ENCODE measurements at places on chromosomes 6 and 20. TPM values are rescaled to one million over a fixed set of nuclear protein-coding genes. Genes with fewer than 3 reads are reported as not detected.
A peak's percentile ranks its signal among the peaks of the same experiment; 100 is the strongest.

- no peak overlapping the region for H3K4me3 ChIP-seq
- H3K27me3 ChIP-seq = no peaks in the 10 kb centered on the region
- DNase-seq = no peak
- no peaks in the 10 kb centered on the region for H3K4me1 ChIP-seq
- H3K27ac ChIP-seq = no peak overlapping the region
These were observed 542.6 kb downstream of the HDGFL1 start for GRCh38 chr6:23111984-23112383.

CST3 gene
- 0.55 TPM for total RNA-seq

- peaks cover 18% of the 10 kb centered on the region for H3K4me1 ChIP-seq
- peaks cover 14% of the 10 kb centered on the region for H3K27me3 ChIP-seq
- DNase-seq = no peak
- H3K36me3 ChIP-seq = no peaks in the 10 kb centered on the region
- peak overlapping the region; percentile 26 for H3K4me3 ChIP-seq
These were observed 3.2 kb downstream of the MARCKS start for GRCh38 chr6:113860181-113860955.

- DNase-seq = no peak
- peaks cover 56% of the 10 kb centered on the region for H3K4me1 ChIP-seq
- no peaks in the 10 kb centered on the region for H3K27me3 ChIP-seq
- no peak overlapping the region for H3K4me3 ChIP-seq
- H3K36me3 ChIP-seq = no peaks in the 10 kb centered on the region
These were observed 495.7 kb upstream of the JARID2 start for GRCh38 chr6:14750059-14750661.

GRCh38 chr6:110934381-110934898 lies 24.1 kb upstream of the GTF3C6 start:
- no peak overlapping the region for H3K4me3 ChIP-seq
- H3K4me1 ChIP-seq = peaks cover 18% of the 10 kb centered on the region
- no peak overlapping the region for H3K27ac ChIP-seq
- H3K27me3 ChIP-seq = no peaks in the 10 kb centered on the region
- DNase-seq = no peak
- H3K36me3 ChIP-seq = no peaks in the 10 kb centered on the region

- DNase-seq = no peak
- H3K27ac ChIP-seq = no peak overlapping the region
- H3K4me3 ChIP-seq = no peak overlapping the region
- no peaks in the 10 kb centered on the region for H3K27me3 ChIP-seq
- no peaks in the 10 kb centered on the region for H3K4me1 ChIP-seq
- H3K36me3 ChIP-seq = no peaks in the 10 kb centered on the region
These were observed 108.1 kb downstream of the TRMT11 start for GRCh38 chr6:126094411-126094810.

KATNA1 gene
- total RNA-seq = 23.0 TPM

- no peak overlapping the region for H3K4me3 ChIP-seq
- peaks cover 14% of the 10 kb centered on the region for H3K36me3 ChIP-seq
- no peaks in the 10 kb centered on the region for H3K27me3 ChIP-seq
- no peak for DNase-seq
- peaks cover 29% of the 10 kb centered on the region for H3K4me1 ChIP-seq
- no peak overlapping the region for H3K27ac ChIP-seq
These were observed 285.3 kb upstream of the PRDM1 start for GRCh38 chr6:105800871-105801270.

CYP24A1 gene
- total RNA-seq = not detected

DNA sequence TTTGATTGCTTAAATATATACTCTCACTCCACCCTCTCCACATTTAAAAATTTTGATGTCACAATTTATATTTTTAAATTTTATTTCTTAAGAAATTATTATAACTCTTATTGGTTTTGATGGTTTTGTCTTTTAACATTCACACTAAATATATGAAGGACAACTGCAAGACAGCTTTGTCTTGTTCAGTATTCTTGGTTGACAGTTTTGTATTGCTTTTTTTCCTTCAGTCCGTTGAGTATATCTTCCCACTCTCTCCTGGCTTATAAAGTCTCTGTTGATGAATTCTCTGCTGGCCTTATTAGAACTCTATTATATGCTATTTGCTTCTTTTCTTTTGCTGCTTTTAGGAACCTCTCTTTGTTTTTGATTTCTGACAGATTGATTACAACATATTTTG lies 392.2 kb downstream of the C6orf118 start:
- no peaks in the 10 kb centered on the region for H3K4me1 ChIP-seq
- H3K27me3 ChIP-seq = no peaks in the 10 kb centered on the region
- DNase-seq = no peak
- no peak overlapping the region for H3K4me3 ChIP-seq
- no peaks in the 10 kb centered on the region for H3K36me3 ChIP-seq
- H3K27ac ChIP-seq = no peak overlapping the region

HUS1B gene
- 0.86 TPM for total RNA-seq

ZFP64 gene
- 10.7 TPM for total RNA-seq

ELOVL5 gene
- total RNA-seq = 162 TPM

DNA sequence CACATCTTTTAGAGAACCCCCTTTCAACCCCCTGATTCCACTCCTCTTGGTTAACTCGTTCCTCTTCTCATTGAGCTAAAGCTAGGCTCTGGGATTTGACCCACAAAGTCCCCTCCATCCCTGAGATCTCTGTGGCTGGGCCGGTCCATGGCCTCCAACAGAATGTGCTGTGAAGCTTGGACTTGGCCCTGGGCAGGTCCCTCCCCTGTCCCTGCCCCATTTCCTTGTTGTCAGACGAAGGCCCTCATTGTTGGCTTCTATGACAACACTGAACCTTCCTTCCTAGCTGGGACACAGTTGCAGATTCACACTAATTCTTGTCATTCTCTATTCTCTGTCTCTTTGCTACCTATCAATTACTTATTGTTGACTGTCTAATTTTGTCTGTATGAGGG lies 156.1 kb downstream of the SYCP2 start:
- H3K4me1 ChIP-seq = no peaks in the 10 kb centered on the region
- no peaks in the 10 kb centered on the region for H3K27me3 ChIP-seq
- no peak overlapping the region for H3K27ac ChIP-seq
- no peaks in the 10 kb centered on the region for H3K36me3 ChIP-seq

IRAK1BP1 gene
- 1.9 TPM for total RNA-seq

WFDC5 gene
- 0.73 TPM for total RNA-seq

- no peaks in the 10 kb centered on the region for H3K36me3 ChIP-seq
- H3K27me3 ChIP-seq = peaks cover 15% of the 10 kb centered on the region
- no peak overlapping the region for H3K4me3 ChIP-seq
- DNase-seq = no peak
- H3K4me1 ChIP-seq = no peaks in the 10 kb centered on the region
These were observed 17.6 kb upstream of the EZR start for GRCh38 chr6:158836625-158837311.

- no peak for DNase-seq
- no peaks in the 10 kb centered on the region for H3K36me3 ChIP-seq
- peaks cover 13% of the 10 kb centered on the region for H3K27me3 ChIP-seq
- H3K4me3 ChIP-seq = no peak overlapping the region
- peaks cover 2% of the 10 kb centered on the region for H3K4me1 ChIP-seq
These were observed 321.3 kb upstream of the TCF21 start for GRCh38 chr6:133567636-133568035.

DNA sequence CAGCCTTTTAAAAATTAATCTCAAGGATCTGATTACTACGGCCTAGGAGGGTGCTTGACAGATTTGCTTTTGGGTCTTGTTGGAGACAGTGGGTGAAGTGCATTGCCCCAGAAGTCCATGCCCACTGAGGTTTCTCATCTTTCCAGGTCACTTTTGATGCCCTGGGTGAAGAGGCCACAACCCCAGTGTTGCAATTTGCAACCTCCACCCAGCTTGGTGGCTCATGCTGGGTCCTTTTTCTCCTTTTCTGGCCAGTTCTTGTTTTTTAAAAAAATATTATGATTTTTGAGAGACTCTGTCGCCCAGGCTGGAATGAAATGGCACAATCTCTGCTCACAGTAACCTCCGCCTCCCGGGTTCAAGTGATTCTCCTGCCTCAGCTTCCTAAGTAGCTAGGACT lies 9.4 kb downstream of the STX11 start:
- H3K27me3 ChIP-seq = no peaks in the 10 kb centered on the region
- H3K27ac ChIP-seq = no peak overlapping the region
- peaks cover 67% of the 10 kb centered on the region for H3K36me3 ChIP-seq

KCNK16 gene
- total RNA-seq = not detected

DNA sequence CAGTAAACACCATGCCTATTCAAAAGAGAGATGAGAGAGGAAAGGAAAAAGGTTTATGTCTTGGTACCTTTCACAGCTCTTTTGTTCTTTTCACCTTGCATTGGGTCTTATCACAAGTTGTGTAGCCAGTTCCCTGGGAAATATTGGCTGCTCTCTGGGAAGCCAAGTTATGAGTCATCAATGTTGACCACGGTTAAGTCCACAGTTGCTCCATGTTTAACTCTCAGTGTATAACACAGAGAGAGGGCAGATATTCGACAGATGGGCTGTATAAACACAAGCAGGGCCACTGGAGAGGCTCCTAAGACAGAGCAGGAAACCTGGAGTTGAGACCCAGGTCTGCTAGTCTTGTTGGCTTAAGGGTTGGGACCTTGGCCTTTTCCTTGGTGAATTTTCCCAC lies 718.6 kb downstream of the QKI start:
- no peak for DNase-seq
- no peaks in the 10 kb centered on the region for H3K4me1 ChIP-seq
- H3K4me3 ChIP-seq = no peak overlapping the region
- H3K36me3 ChIP-seq = no peaks in the 10 kb centered on the region

DNA sequence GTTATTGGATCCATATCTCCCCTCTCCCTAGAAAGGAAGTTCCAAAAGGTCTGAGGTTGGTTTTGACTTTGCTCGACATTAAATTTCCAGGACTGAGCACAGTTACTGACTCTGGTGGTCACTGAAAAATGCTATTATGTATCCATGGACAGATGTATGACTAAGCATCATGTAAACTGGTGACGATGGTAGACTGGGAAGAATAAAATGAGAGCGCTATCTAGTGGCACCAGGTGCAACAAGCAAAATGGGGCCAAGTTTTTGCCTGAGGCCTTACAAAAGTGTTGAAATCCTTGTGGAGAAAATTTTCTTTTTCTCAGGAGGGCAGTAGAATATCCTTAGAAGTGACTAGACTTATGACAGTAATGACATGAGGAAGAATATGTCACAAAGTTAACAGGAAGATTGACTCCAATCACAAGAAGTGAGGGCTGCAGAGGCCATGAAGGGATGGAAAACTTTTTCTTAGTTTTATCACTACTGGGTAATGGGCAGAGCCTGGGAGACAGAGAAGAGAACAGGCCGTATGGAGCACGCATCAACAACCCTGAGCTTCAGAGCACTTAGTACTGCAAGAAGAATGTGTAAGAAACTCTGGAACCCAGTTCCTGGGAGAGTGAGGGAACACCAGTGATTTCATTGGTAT lies 88.9 kb upstream of the ELOVL5 start:
- peak; percentile 28 for DNase-seq
- no peak overlapping the region for H3K4me3 ChIP-seq
- H3K36me3 ChIP-seq = no peaks in the 10 kb centered on the region
- H3K27ac ChIP-seq = no peak overlapping the region
- peaks cover 20% of the 10 kb centered on the region for H3K4me1 ChIP-seq
- H3K27me3 ChIP-seq = no peaks in the 10 kb centered on the region
